ENCODE measurements at places on chromosomes 13 and 19.

DNA sequence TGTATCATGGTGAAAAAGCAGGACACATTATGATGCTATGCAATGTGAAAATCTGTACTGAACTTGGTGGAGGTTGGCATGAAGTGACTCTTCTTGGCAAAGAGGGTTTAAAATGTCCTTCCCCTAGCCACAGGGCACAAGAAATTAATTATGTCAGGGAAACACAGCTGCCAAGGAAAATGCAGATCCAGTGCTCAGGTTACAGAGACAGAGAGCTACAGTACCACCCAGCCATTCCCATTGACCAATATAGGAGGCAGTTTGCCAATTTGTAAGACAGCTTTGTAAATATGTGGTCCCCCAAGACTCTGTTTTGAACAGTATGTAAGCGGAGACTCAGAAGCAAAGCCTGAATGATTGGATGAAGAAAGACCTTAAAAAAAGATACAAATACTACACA, 69.4 kb upstream of the KLF12 start:
- DNase-seq, result no peak

GRCh38 chr13:76828316-76828741, 57.9 kb downstream of the KCTD12 start:
- DNase-seq, result no peak

DNA sequence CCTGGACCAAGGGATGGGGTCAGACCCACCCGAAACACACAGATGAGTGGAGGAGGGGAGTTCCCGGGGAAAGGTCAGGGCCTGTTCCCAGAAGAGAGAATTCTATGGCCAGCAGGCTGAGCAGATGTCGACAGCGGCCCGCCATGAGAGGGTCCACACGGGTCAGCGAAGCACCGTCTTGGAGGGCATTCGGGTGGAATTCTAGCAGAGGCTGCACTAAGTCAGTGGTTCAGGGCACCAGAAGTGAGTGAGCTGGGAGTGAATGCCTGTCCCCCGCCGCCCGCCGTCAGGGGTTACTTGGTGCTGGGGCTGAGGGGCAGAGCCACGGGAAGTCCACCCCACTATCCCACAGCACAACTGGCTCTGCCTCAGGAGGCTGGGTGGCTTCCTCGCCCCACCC, 96.2 kb upstream of the VSTM2B start:
- DNase-seq, result no peak

GRCh38 chr13:54859827-54860226, 1831.2 kb downstream of the OLFM4 start:
- no peak for DNase-seq

DNA sequence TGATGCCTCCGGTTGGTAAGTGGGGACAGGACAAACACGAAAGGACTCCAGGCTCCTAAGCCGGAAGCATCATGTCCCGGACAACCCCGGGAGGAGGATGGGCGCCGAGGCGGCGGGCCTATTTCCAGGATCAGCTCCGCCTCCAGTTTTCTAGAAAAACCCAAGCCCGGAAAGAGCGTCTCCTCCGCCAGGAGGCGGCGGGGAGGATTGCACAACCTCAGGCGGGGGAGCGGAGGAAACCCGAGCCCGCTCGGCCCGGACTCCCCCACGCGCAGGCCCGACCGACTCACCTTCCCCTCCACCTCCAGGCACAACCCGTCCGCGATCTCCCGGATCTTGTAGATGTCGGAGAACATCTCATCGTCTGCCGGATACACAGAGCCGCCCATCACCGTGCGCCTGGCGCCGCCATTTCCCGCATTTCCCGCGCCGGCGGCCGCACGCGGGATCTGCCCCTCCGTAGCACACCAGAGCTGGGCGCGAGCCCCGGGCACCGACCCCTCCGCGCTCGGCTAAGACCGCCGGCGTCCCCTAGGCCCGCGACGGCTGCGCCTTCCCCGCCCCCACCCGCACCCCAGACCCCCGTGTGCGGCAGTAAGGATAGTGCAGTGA, 455 bp downstream of the TPT1 start:
- DNase-seq, result peak; percentile 49

- DNase-seq, result no peak
These were observed 109.5 kb downstream of the COL4A1 start for GRCh38 chr13:110197471-110197870.

GRCh38 chr19:4071610-4072009, 4.9 kb upstream of the ZBTB7A start:
- DNase-seq, result no peak

GRCh38 chr19:2785244-2785997, at the start of gene THOP1:
Gene THOP1, plus strand, starts transcription at chr19:2785503. Its CDS starts 160 bp downstream, at chr19:2785663.
- DNase-seq, result peak; percentile 94

DNA sequence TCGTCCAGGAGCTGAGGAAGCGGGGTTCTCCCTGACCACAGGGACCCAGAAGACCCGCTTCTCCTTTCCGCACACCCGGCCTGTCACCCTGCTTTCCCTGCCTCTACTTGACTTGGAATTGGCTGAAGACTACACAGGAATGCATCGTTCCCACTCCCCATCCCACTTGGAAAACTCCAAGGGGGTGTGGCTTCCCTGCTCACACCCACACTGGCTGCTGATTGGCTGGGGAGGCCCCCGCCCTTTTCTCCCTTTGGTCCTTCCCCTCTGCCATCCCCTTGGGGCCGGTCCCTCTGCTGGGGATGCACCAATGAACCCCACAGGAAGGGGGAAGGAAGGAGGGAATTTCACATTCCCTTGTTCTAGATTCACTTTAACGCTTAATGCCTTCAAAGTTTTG, 18.9 kb downstream of the VASP start:
- DNase-seq, result no peak

DNA sequence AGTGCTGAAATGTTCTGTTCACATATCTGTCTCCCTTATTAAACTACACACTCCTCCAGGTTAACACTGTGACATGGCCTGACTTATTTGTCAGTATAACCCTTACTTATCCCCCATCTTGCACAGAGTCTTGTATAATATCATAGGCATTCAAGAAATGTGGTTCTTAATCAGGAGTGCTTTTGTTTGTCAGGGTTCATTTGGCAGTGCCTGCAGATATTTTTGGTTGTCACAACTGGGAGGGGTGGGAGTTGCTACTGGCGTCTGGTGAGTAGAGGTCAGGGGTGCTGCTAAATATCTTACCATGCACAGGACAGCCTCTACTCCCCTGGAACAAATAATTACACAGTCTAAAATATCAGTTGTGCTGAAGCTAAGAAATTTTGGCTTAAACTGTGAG, 20.4 kb upstream of the OBI1 start:
- DNase-seq, result no peak

DNA sequence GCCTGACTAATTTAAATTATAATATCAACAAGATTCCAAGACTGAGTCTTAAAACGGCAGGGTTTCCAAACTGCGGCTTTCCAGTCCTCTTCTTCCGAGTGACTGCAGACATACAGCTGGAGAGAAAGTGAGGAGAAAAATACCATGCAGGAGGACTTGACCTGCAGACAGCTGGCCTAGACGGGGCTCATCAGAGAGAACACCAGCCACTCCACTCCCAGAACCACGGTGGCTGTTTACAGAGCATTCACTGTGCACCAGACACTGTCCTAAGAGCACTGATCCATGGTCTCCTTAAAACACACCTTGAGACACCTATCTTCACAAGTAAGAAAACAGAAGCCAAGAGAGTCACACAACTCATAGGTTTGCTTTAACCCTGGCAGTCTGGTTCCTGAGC, 152.7 kb downstream of the MIPEP start:
- no peak for DNase-seq

- no peak for DNase-seq
These were observed 1.1 kb downstream of the ATG4D start for GRCh38 chr19:10544753-10545251.

- DNase-seq, result no peak
These were observed 504.8 kb upstream of the SLITRK5 start for GRCh38 chr13:87166348-87166747.

GRCh38 chr19:5687360-5688198, 2.5 kb upstream of the RPL36 start:
- DNase-seq, result no peak

DNA sequence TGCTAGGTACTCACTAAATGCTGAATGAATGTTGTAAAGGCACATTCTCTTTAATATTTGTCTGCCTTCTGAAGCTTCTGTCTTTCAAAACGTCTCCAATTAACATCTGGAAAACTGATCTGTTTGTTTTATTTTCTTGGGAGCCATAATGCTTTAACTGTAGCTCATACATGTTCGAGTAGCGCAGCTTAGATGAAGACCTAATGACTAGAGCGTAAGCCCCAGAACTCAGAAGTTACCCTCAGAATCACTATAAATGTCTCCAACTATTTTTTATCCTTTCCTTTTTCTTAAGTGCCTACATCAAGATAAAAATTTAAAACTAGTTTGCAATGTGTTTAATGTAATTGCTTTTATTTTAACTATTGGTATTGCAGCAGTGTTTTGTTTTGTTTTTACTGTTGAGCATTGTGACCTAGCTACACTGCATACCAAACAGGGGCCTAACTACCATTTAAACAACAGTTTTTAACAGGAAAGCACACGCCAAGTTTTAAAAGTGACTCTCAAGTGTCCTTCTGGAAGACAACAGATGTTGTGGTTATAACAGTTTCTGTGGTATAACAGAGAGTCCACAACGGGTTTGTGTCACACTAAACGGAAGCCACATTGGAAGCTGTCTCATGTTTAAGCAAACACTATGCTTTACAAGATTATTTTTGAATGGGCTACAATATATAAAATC, 42.0 kb downstream of the MRPL57 start:
- DNase-seq, result no peak

- DNase-seq, result no peak
These were observed 292.2 kb downstream of the MZT1 start for GRCh38 chr13:72435251-72435650.

DNA sequence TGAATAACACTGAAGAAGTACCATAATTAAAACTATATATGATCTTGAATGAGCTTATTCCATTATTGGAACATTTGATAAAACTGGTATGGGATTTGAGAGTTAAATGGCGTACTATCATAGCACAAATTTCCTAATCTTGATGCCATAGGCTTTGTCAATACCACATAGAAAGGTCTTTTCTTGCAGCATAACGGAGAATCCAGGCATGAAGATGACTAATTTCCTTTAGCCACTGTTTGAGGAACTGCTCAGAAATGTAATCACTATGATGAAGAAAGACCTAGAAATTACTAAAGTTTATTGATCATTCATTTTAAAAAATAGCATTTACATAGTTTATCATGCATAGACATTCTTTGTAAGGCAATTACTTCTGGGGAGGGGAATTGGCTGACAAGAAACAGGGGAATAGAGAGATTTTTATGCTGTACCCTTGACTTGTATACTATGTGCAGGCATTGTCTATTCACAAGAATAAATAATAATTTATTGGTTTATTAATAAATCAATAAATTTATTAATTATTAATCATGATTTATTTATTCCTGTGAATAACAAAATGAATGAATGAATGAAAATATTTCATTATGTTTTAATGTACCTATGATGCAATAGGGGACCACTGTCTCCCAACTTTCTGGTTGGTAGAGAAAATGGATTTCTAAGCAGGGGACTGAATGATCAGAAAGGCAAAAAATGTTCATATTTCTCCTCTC, 2676.6 kb downstream of the PCDH9 start:
- DNase-seq, result no peak

DNA sequence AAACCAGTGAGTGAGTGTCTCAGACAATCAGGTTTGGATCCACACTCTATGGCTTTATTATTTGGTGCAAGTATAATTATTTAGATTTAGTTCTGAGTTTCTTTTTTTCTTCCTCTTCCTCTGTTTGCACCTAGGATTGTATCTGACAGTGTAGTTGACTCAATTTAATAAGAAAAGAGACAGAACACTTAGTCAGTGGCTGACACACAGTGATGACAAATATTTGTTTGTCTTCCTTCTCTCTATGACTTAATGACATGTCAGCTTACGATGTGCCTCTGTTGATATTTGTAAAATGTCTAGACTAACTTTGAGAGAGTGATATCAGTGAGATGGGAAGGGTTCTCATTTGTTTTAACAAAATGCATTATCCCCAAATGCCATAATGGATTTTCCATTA, 129.5 kb upstream of the SLC10A2 start:
- no peak for DNase-seq

- peak; percentile 79 for DNase-seq
These were observed 5.8 kb downstream of the FTL start for GRCh38 chr19:48970923-48971395.

GRCh38 chr19:31784671-31785101, 435.4 kb upstream of the TSHZ3 start:
- no peak for DNase-seq

DNA sequence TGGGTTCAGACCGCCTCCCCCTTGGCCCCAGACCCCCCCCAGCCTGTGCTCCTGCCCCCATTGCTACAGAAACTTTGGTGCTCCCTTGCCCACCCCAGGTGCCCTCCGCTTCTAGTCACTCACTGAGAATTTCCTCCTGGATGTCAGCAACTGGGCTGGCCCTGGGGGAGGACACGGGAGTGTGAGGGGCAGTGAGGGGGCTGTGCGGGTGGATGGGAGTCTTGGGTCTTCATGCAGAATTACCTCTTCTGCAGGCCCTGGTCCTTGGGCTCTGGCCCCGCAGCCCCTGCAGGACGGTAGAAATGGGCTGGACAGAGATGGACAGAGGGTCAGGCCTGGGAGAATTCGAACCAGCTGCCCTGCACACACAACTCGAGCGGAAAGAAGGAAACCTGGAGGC, 4.8 kb downstream of the LILRB5 start:
- DNase-seq, result no peak

DNA sequence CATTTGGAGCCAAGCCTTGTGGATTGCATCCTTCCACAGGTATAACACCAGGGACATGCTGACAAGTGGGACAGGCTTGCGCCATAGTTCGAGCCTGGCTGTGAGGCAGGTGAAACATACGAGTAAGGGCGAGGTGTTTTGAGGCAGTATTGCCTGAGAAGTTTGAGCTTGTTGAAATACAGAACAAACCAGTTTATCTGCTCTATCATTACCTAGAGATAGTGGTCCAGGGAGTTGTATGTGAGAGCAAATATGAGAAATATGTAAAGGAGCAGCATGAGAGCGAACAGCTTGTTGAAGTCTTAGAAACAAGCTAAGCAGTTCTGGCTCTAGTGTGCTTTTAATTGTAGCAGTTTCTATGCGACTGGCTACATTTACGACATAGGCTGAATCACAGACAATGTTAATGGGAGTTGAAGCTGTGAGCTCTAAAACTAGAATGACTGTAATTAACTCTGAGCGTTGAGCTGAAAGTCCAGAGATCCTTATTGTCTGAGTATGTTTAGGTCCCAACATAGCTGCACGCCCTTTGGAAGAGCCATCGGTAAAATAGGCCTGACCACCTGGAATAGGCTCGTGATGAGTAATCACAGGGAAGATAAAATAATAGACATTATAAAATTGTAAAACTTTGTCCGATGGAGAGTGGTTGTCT, 8.2 kb downstream of the ZNF439 start:
- no peak for DNase-seq

DNA sequence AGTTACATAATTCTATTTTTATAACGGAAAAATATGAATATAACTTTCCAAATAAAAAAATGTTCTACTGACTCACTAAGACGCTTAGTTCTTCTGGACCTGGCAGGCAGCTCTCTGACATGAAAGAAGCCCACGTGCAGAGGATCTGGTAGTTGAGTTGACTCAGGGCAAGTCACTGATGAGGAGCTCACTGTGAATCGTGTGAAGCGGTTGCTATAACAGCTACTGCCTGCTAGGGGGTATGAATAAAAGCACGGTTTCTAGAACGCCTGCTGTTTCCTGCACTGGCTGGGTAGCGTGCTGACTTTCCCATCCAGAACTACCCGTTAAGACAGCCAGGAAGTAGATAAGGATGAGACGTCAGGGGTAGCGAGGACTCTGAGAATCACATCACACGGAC, 54.7 kb upstream of the WASF3 start:
- no peak for DNase-seq

GRCh38 chr19:543910-544608, at the start of gene GZMM:
Gene GZMM, plus strand, starts transcription at chr19:544053. Its CDS starts 19 bp downstream, at chr19:544072.
- DNase-seq, result peak; percentile 63

GRCh38 chr13:113531041-113531873, 40.7 kb upstream of the DCUN1D2 start:
- DNase-seq, result no peak
